ENCODE measurements at places on chromosomes 3 and 15.

DNA sequence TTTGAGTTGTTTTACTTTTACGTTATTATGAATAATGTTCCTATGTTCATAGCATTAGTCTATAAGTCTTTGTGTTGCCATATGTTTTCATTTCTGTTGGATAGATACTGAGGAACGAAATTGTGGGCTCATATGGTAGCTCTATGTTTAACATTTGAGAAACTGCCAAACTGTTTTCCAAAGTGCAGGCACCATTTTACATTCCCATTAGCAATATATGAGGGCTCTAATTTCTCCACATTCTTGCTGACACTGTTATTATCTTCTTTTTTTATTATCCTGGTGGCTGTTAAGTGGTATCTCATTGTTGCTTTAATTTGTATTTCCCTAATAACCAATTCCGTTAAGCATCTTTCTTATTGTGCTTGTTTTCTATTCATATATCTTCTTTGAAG is 1.8 kb upstream of the PIK3R4 start:
- no peak for DNase-seq

DNA sequence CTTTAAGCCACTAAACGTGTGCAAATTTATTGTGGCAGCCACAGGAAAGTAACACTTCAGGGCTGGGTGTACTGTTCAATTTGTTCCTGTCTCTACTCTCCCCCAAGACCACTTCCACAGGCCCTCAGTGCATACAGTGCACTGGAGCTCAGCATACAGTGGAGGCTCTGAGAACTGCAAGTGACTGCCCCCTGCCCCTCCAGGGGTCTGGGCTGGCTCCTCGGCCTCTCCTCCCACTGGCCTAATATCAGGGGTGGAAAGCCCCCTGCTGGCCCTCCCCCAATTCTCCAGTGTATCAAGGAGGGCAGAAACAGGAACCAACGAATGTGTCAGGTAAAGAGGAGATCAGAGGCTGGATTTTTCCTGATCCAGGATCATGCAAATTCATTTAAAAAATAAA is 19.9 kb upstream of the HEG1 start:
- DNase-seq = no peak

GRCh38 chr3:196177967-196178366 is 33.2 kb downstream of the ZDHHC19 start:
- no peak for DNase-seq

DNA sequence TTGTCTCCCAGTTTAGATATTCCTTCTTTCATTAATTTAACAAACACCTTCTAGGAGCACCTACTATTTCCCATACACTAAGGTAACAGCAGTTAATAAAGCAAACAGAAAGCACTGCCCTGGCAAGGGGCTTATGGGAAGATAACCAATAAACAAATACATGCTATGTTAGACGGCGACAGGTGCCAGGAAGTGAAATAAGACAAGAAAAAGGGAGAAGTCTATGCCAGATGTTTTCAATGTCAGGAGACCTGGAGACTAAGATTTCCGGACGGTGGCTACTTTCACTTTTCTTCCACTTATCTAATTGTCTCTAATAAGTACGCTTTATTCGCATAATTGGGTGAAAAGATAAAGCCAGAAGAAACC is 32.5 kb upstream of the ZNF445 start:
- DNase-seq = no peak

DNA sequence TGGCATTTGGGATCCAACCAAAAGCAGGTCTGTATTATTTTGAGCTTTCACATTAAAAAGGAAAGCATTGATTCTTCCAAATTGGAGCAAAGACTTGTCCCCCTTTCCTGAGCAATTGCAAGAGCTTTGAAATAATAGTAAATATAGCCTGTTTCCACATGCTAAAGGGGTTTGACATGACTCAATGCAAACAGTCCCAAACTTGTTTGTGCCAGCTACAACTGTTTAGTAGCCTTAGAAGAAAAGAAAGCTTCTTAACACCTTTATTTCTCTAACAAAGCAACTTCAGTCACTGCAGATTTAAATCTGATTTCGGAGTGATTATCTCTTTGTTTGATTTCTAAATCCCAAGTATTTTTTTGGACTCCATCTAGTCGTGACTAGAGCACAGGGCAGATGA is 180.2 kb downstream of the SEMA6D start:
- no peak for DNase-seq

DNA sequence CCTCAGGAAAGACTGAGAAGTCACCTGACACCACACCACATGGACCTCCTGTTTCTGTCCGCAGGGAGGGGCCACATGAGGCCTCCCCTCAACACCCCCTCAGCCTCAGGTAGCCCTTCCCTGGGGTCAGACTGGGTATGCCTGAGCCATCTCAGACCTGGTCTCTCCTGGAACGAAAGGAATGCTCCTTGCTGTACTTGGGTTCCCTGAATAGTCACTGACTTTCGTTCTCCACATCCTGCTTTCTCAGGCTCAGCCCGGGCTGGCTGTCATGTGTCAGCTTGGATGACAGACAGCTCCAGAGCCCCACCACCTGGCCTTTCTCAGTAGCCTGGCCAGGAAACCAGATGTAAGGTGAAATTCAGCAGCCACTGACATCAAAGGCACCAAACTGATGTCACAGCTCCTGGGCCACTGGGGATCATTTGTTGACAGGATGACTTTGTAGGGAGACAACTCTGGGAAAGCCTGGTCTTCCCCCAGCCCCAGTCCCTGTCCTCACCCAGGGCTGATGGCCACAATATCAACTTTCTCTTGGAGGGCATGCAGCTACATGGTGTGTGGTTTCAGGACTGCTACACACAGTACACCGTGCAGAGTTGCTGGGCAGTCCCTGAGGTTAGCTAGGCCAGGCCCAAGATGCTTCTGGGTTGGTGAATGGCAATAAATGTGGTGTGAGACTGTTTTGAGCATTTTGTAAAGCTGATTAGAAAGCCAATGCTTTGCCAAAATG is 141.4 kb upstream of the MRPS22 start:
- DNase-seq = no peak

GRCh38 chr3:191259486-191259885 is 60.4 kb downstream of the OSTN start:
- no peak for DNase-seq

- no peak for DNase-seq
Observed at GRCh38 chr3:154844863-154845262, 235.3 kb upstream of the MME start.

GRCh38 chr15:100531823-100532327 is 3.1 kb upstream of the CERS3 start:
- DNase-seq = no peak

DNA sequence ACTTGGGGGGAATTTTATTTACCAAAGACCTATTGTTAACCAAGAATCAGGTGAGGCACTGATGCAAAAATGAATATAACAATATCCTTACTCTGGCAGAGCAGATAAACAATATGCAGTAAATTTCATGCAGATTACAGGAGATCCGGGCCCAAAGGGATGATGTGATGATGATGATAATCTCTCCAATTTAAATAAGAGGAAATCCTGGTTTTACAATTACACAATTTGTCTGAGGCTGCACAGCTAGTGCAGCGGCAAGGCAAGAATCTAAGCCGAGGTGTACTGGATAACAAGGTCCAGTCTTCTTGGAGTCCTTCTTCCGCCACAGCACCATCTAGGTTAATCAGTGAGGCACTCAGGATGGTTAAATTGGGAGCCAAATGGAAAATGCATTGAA is 2.4 kb upstream of the MESD start:
- DNase-seq = no peak

- DNase-seq = no peak
Observed at GRCh38 chr15:51350723-51351122, 9.3 kb downstream of the GLDN start.

GRCh38 chr3:13135811-13136321 is 62.6 kb upstream of the IQSEC1 start:
- DNase-seq = no peak

- no peak for DNase-seq
Observed at GRCh38 chr15:50463423-50464358, 39.5 kb downstream of the USP8 start.

All from CD4-positive, alpha-beta T cell treated with Interleukin-4 for 1 hour (primary cell).